T-cell (primary cell): ENCODE measurements at places on chromosomes 7 and 10.
A peak's percentile ranks its signal among the peaks of the same experiment; 100 is the strongest.

- no peak for DNase-seq
These were observed 87.8 kb downstream of the CFAP58 start for GRCh38 chr10:104441329-104442000.

- no peak for DNase-seq
These were observed 6.5 kb upstream of the GIMAP8 start for GRCh38 chr7:150443793-150444540.

DNA sequence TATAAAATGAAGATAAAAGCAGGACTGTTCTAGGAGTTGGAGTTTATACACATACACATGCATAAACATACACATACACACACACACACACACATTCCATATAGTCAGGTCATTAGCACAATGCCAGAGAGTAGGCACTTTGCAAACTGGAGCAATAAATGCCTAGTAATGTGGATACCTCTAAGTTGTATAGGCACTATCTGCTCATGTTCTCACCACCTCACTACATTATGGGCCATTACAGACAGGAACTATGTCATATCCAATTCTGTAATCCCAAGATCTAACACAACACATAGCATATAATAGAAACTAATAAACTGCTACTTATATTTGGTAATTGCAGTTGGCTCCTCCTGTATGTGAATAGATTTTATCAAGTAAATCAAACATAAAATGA, 115.6 kb downstream of the GRM8 start:
- DNase-seq = no peak

GRCh38 chr7:116393654-116394053, 105.9 kb upstream of the CAV2 start:
- DNase-seq = no peak

- DNase-seq = peak; percentile 72
These were observed 4.6 kb upstream of the VGF start for GRCh38 chr7:101169838-101170551.

- DNase-seq = no peak
These were observed 206.9 kb downstream of the PTEN start for GRCh38 chr10:88070080-88070880.

DNA sequence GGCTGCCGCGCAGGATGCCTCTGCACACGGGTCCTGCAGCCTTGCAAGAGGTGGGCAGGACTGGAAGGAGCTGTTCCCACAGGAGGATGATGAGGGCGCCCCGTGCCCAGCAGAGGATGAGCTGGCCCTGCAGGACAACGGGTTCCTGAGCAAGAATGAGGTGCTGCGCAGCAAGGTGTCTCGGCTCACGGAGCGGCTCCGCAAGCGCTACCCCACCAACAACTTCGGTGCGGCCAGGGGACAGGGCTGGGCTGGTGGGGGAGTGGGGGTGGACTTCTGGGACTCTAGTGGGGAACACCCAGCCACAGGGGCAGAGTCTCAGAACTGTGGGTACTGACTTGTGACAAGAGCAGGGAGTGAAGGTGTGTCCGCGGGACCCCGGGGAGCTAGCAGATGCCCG, 16.0 kb downstream of the ZFYVE27 start:
- DNase-seq = no peak

- DNase-seq = peak; percentile 71
These were observed 820 bp downstream of the WAC start for GRCh38 chr10:28533571-28534304.

GRCh38 chr7:89607792-89608191, 546.5 kb upstream of the STEAP1 start:
- peak; percentile 50 for DNase-seq

- DNase-seq = no peak
These were observed 13.6 kb upstream of the FAM13C start for GRCh38 chr10:59375990-59376389.

- no peak for DNase-seq
These were observed 57.6 kb downstream of the BICC1 start for GRCh38 chr10:58570307-58570723.
